AML-193 (cell line): ENCODE measurements at places on chromosomes 2 and 18.

DNA sequence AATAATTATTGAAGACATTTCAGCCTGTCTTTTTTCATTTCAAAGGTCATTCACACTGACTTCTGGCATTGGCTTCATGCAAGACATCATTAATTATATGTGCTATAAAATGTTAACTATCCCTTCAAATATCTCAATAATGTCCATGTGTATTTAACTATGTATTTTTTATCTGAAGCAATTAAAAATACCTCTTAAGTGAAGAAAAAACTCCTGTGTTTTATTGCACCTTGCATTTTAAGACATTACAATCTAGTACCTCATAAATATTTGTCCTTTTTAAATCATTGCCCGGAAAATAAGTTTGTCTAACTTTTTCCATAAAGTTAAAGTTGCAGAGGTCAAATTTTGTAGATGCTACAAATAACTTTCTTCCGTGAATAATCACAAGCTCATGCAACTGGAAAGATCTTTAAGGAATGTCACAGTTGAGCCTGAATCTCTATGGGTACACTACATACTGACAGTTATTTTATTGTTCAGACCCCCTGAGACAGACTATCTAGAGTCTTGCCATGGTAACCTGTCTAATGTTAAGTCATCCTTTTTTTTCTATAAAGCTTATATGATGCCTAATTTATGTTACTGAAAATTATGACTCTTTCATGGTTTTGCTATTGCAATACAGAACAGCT lies 38.4 kb upstream of the COBLL1 start:
- DNase-seq, result no peak

- no peak for DNase-seq
These were observed 7.8 kb downstream of the FOSL2 start for GRCh38 chr2:28400419-28400818.

- DNase-seq, result no peak
These were observed 63.3 kb downstream of the RTP5 start for GRCh38 chr2:241932899-241933178.

DNA sequence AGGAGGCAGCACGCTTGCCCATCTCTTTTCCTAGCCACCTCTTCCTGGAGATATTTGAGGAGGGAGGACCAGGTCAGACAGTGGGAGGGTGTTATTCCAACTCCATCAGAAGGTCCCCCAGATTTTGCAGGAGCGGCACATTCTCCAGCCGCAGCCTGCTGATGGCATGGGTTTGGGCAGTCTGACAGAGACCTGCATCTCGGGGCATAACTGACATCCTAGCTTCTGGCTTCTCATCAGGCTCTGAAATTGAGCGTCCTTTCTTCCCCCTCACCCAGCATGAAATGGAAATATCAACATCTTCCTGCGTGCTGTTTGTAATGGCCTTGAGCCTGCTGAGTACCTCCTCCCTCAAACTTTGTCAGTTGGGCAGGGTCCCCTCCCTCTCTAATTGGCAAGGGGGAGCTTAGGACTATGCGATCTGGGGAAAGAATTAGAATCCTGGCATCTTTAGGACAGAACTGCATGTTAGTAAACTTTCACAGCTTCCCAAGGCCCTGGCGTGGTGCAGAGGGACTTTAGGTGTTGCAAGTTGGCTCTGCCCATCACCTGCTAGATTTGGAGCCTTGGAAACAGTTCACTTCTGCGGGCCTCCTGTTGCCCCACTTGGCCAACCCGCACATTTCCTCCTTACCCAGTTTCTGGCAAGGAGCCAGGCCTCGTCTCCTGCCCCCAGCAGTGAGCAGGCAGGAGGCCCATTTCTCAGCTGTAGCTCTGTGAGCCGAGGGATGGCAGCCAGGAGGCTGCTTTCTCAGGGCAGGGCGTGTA lies 2.2 kb downstream of the ITM2C start:
- peak; percentile 80 for DNase-seq

DNA sequence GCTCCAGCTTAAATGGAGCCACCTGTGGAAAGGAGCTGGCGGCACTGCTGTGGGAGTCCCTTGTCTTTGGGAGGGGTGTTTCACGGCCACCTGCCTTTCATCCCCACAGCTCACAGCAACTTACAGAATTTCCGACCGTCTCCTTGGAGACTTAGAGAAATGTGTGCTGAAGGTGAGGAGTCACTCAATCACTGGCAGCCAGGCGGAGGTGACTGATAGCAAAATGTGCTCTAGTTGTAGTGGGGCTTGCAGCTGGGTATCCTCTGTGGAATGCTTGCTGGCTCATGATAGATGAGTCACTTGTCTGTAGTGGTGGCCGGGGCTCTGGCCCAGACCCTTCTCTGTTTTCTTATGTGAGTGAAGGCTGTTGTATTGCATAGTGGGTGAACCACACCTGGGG lies 110.7 kb downstream of the SH3RF3 start:
- DNase-seq, result no peak

GRCh38 chr2:217515615-217516309 lies 487.0 kb downstream of the TNS1 start:
- no peak for DNase-seq
